NCI-H1417 treated with DMSO at 0.1 percent for 48 hours (cell line): ENCODE measurements at places on chromosomes 2 and 18.

GRCh38 chr2:226669905-226670304 lies 129.7 kb downstream of the IRS1 start:
- DNase-seq, result no peak

GRCh38 chr2:51401546-51401945 lies 369.6 kb upstream of the NRXN1 start:
- DNase-seq, result no peak

DNA sequence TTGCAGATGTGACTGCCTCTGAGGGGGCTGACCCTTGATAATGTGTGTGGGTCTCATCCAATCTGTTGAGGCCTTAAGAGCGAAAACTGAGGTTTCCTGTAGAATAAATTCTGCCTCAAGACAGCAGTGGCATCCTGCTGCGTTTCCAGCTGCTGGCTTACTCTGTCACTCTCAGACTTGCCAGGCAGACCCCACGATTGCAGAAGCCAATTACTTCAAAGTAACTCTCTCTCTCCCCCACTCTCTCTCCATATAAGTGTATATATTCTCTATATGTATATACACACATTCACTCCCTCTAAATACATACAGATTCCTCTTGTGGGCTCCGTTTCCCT lies 152.5 kb upstream of the ALKAL2 start:
- no peak for DNase-seq

- no peak for DNase-seq
Measured at GRCh38 chr2:147499785-147500184, 345.0 kb upstream of the ACVR2A start.

- no peak for DNase-seq
Measured at GRCh38 chr2:28038722-28039121, 148.2 kb downstream of the BABAM2 start.
